ENCODE measurements at places on chromosomes 12 and 14.

- no peak for DNase-seq
These were observed 150.9 kb upstream of the FRMD6 start for GRCh38 chr14:51500776-51501175.

- DNase-seq: no peak
These were observed 299.5 kb downstream of the DAD1 start for GRCh38 chr14:22289570-22289969.

GRCh38 chr12:49705479-49706134 lies 1.6 kb downstream of the FMNL3 start:
- DNase-seq: no peak

DNA sequence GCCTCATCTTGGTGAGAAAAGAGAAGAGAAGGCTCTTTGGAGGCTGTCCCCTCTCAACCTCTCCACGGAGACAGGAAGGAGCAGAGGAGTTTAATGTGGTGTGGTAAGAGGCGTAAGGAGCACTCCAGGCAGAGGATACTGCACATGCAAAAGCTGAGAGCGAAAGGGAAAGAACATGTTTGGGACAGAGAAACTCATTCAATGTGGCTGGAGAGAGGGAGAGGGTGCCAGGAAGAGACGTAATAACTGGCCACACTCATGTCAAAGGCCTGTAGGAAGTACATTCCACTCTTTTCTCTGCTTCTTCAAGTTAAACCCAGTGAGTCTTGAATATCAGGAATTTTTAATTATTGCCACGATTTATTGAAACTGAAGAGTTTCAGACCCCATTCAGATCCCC lies 12.0 kb downstream of the VDR start:
- no peak for DNase-seq

DNA sequence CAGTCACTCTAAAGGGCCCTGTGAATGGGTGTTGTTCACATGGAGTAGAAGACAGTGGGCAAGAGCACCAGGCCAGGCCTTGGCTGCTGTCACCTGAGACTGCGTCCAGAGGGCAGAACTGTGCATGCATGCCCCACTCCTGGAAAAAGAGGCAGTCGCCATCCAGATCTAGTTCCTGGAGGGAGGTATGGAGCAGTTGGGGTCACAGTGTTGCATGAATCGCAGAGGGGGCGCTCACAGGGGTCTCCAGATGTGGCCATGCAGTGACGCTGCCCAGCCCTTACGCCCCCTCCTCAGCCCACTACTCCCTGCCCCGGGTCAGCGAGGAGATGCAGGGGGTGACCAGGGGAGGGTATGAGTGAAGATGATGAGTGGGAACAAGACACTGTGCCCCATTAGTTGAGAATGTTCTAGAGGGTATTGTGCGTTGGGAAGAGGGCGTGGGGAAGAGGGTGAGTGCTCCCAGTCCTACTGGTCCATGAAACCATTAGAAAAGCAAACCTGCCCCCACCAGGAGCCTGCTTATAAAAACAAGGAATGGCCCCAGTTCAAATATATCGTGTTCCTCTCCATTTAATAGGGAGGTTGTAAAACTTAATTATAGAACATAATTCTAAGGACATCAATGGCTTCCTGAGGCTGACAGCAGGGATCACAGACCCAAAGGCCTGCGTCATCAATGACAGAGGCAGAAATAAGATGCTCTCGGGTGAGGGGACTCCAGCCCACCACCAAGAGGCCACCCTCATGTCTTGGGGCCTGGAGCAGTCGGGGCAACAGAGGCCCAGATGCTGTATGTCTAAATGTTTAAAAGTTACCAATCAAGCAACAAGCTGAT lies 32.2 kb upstream of the BCL7A start:
- no peak for DNase-seq

DNA sequence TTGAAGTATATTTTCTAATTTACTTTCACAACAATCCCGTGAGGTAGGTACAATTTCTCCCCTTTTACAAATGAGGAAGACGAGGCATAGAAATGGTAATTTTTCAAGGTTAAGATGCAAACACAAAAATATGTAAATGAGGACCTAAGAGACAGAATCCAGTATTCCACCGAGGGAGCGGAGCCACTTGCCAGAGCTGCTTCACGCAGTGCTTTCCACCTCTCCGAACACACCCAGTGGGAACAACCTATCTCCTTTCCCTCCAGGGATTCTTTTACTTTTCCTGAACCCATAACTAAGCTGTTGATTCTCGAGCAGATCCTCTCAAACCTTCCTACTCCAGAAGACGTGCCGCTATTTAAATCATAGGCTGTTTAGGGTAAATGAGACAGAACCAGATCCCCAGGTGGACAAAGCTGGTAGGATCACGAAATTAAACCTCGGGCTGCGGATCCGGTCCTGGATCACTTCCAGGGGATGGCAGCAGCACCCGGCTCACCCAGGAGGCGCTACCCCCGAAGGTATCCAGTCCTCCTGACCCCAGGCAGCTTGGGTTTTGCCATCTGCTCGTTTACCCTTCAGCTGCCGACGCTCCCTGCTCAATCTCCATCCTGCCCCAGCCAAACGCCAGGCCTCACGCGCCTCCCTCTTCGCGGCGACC lies 1.5 kb downstream of the DDHD1 start:
- no peak for DNase-seq

GRCh38 chr12:75945581-75945980 lies 86.0 kb downstream of the PHLDA1 start:
- DNase-seq: no peak
